ENCODE measurements at places on chromosomes 6 and 20. TPM values are rescaled to one million over a fixed set of nuclear protein-coding genes. Genes with fewer than 3 reads are reported as not detected.

ANGPT4 gene
- not detected for polyA plus RNA-seq

CLPSL2 gene
- not detected for polyA plus RNA-seq

- no peak for DNase-seq
These were observed 267.5 kb downstream of the SMOC2 start for GRCh38 chr6:168708526-168708925.

- peak; percentile 91 for DNase-seq
These were observed at the start of gene PREX1 for GRCh38 chr20:48827855-48828733. PREX1 (minus strand) TSS chr20:48827999; CDS start chr20:48827860, 139 bp downstream.

NCOA7 gene
- 12.3 TPM for polyA plus RNA-seq

PROKR2 gene
- polyA plus RNA-seq, result not detected

FAM162B gene
- 0.88 TPM for polyA plus RNA-seq

WFDC2 gene
- polyA plus RNA-seq, result 0.56 TPM

DNA sequence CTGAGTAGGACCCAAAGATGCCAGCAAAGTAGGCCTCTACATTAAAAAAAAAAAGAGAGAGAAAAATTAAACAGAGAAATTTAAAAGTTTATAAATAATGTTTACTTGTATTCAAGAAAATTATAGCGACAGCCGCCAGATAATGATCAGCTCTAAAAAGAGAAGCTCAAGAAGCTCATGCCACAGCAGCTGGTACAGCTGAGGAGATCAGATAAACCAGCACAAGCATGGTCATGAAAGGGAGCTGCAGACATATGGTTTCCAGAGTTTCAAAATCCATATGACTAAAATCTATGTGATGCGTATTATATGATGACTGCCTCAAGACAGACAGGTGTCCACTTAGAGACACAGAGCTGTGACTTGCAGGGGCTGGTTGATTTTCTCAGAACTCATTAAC is 13.6 kb upstream of the HLA-C start:
- DNase-seq, result no peak

- no peak for DNase-seq
These were observed 89.5 kb downstream of the MAP3K7 start for GRCh38 chr6:90497411-90497810.

GRCh38 chr6:45653117-45653883 is 275.6 kb upstream of the SUPT3H start:
- no peak for DNase-seq

DNA sequence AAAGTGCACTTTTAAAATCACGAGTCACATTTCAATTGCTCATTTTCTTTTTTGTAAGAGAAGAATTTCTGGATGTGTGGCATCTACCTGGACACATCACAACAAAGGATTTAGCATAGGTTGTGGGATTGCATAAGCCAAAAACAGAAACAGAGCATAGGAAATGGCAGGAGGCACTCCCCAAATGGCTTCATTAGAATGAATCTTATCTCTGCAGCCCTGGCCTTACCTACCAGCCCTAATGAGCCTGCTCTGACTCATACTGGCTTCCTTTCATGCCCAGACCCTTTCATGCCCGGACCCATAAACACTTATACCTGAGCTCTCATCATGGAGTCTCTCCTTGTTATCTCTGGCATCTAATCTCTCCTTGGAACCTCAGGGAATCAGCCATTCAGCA is 23.9 kb upstream of the SPTLC3 start:
- no peak for DNase-seq

- no peak for DNase-seq
These were observed 127.0 kb upstream of the EDN1 start for GRCh38 chr6:12163149-12163548.

GRCh38 chr6:157527471-157527907 is 146.5 kb downstream of the ZDHHC14 start:
- DNase-seq, result no peak

GRCh38 chr20:62965363-62965771 is 12.9 kb downstream of the SLC17A9 start:
- no peak for DNase-seq

DNA sequence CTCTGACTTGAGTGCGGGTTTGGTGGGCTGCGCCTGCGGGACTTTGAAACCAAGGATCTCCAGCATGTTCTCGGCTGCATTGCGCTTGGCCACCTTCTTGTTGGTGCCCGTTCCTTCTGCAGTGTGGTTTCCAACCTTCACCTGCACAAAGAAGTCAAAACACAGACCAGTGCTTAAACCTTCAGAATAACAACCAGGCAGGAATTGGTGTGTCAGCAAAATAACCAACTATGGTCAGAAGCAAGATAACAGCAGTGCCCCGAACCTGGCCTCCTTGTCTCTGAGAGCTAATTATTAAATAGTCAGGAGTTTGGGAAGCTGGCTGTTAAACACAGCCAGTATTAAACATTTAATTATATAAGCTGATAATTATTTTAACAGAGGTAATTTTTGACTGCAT is 68.1 kb downstream of the STAU1 start:
- no peak for DNase-seq

- DNase-seq, result no peak
These were observed 5.2 kb upstream of the PLCB1 start for GRCh38 chr20:8126841-8127378.

ZNF334 gene
- polyA plus RNA-seq, result 0.92 TPM

- DNase-seq, result no peak
These were observed 28.1 kb downstream of the LY86 start for GRCh38 chr6:6616656-6617055.

GRCh38 chr6:157954150-157955117 is 27.2 kb upstream of the SYNJ2 start:
- DNase-seq, result no peak

GRCh38 chr6:14222956-14223355 is 105.4 kb downstream of the CD83 start:
- no peak for DNase-seq

GRCh38 chr20:56359212-56360132 is 698 bp downstream of the FAM210B start:
- DNase-seq, result peak; percentile 80

DNA sequence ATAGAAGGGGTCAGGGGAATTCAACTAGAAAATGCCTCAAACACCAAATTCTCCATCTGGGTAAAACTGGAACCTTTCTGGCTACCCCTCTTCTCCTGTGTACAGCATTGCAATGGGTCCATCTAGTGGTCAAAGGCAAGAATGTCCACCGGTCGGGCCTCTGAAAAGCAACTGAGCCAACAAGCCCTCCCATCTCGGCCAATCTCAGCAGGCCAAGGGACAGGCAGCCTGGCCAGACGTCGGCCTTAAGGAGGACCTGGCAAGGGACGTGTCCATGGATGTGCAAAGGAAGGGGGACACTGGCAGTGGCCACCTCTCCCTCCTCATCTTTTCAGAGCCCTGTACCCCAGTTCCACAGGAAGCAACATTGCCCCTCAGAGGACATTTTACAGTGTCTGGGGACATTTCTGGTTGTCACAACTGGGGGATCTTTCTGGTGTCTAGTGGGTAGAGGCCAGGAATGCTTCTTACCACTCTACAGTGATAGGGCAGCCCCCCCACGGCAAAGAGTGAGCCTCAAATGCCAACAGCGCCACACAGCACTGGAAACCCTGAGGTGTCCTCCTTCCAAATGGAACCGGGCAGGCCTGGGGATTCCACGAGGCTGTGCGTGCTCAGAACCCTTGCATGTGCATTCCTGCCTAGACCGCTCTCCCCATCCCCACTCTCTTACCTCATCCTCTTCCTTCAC is 99.8 kb upstream of the FOXA2 start:
- peak; percentile 70 for DNase-seq

MEI4 gene
- polyA plus RNA-seq, result 0.13 TPM

DNA sequence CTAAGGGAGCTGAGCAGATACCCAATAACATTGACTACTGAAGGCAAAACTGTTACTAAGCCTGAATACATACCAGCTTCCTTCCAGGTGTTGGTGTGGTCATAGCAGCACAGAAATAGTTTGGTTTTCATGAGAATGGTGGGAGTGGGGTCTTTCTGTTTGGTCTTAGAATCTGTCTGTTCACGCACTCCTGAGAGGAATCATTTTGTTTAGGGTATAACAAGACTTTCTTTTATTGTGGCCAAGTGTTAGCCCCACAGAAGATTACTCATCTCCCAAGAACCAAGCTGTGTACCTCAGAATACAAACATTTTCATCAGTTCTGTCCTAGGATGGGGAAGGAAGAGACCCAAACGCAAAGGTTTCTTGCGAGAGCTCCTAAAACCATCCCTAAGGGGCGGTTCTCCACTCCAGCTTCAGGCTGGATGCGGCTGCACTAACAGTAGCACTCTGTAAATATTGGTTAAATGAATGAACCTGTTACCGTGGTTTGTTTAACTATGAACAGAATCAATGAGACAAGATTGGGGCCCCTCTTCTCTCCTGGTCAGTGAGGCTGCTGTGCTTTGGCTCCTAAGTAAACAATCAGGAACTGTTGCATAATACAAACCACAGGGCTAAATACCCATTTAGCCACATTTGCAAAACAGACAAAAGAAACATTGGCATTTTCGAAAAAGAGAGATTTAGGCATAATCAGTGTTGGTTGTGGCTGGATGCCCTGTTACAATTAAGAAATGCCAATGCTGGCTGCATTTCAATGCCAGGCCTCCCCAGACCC is 44.9 kb downstream of the SNAP25 start:
- DNase-seq, result no peak

DNA sequence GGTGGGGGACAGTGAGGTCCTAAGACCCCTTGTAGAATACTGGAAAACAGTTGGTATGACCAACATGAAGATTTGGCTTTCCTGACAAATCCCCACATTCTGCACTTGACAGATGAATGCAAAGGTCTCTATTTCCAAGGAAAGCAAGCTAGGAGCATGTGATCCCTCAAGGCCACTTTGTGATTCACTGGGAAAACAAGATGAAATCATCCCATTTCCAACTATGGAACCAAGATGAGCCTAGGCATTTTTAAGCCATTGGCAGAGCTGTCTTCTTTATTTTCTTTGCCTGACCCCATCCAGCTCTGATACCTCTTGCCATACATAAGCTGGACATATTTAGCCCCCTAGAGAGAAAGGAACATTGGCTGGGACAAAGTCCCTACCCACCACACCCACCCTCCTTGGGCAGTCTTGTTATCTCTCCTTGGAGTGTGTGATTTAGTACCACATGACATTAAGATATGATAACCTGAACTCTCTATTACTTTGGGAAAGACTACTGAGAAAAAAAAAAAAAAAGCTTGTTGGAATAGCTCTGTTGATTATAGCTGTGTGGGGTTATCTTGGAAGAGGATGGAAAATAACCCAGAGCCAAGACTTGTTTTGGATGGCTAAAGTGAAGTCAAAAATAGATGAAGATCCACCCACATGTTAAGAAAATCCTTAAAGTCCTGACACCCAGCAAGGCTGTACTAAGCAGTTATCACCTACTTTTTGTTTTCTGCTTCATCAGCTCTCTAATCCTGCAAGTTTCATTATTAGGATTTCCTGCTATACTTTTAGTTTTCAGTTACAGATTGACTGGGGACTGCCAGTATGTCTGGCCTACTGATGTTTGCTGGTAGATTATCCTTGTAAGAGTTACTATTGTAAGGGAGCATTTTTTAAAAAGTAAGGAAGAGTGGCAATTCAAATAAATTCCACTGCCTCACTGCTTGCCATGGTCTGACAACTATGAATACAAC is 90.1 kb upstream of the PREP start:
- DNase-seq, result no peak

DNA sequence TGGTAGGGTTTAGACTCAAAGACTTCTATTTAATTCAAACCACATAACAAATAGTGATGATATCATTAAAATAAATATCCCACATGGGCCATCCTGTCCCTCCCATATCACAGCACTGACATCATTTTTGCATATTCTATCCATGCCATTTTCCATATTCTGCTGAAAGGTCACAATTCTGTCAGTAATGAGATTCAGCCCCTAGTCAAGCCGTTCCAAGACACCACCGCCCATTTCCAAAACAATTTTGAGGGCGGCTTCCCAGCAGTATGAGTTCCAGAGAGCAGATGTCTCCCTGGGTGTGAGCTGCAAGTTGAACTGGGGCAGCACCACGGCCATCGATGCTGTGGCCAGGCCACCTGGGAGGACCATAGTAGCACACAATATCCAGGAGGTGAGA is 65.1 kb upstream of the PLEKHG1 start:
- DNase-seq, result no peak

MMP24 gene
- 0.20 TPM for polyA plus RNA-seq

DNA sequence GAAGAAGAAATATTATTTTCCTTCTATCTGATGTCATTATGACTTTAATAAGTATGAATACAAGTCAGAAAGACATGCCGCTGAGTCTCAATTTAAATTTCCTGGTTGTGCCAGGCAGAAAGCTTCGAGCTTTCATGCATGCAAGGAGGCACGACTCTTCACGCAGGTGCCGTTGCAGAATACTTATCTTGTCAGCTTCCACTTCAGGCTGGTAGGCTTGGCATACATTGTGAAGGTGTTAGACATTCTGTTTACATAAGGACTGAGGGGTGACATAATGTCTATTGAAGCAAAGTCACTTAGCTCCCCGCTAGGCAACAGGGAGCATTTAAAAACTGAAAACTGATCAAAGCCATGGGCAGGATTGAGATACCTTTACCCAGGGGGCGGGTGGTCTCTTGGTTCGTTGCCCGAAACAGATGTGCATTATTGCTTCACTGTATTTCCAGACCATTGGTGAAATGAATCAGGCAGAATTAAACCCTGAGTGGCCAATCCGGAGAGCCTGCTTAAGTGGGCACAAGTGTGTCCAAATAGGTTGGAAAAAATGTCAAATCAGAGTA is 16.4 kb downstream of the BMP6 start:
- DNase-seq, result no peak

OR2J3 gene
- polyA plus RNA-seq, result not detected

DNA sequence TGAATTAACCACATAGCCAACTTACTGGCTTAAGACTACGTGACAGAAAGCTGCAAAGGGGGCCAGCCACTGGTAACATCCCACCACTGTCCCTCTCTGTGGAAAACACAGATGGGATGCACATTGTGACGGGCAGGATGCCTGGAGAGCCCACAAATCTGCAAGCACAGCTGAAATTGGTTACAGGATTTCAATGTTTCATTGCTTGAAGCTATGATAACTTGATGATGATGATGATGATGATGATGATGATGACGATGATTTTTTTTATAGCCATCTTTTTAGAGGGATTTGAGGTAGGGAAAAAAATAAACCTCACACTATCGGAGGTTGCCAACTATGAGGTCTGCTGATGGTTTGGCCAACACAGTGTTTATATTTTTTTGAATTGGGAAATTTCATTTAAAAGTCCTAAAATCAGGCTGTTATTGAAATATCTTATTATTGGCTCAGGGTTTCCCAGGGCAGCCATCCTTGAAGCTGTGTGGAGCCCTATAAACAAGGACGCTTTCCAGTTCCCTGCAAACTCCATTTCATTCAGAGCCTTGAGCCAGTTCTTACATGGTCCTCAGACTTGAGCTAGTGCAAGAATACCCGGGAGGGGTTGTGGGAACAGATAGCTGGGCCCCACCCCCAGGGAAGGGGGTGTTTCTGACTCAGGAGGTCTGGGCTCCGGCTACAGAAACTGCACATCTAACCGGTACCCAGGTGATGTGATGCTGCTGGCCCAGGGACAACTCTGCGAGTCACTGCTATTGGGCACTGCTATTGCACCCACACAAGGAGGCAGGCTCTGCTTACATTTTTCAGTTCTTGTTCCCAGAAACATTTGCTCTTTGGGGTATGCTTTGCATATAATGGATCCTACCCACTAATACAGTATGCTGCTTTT is 27.1 kb downstream of the BCAS1 start:
- DNase-seq, result no peak

SIRPB1 gene
- polyA plus RNA-seq, result 0.36 TPM

GRCh38 chr6:132115714-132116366 is 164.7 kb upstream of the CCN2 start:
- DNase-seq, result no peak

TTK gene
- polyA plus RNA-seq, result not detected

- no peak for DNase-seq
These were observed 34.6 kb upstream of the SPACA1 start for GRCh38 chr6:88013015-88013414.

GRCh38 chr6:36679043-36679833 is 724 bp downstream of the CDKN1A start:
- DNase-seq, result peak; percentile 85

EFCAB8 gene
- not detected for polyA plus RNA-seq

All from aorta (tissue), 5 donors.